ENCODE measurements at places on chromosomes 16 and 17.

DNA sequence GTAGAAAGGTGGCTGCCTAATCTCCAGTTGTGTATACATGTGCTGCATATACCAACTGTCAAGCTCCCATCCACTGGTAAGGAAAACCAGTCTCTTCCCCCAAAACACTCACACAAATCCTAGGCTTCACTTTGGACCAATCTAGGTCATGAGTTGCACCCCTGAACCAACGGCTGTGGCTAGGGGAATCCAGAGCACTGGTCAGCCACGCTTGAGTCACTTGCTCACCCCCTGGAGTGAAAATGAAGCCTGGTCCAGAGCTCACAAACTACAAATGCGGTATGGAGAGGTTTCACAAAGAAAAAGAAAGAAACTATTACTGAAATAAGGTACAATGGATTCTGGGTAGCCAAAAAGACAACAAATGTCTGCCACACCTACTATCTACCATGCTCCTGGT is 66.1 kb upstream of the NLK start:
- DNase-seq, result no peak

DNA sequence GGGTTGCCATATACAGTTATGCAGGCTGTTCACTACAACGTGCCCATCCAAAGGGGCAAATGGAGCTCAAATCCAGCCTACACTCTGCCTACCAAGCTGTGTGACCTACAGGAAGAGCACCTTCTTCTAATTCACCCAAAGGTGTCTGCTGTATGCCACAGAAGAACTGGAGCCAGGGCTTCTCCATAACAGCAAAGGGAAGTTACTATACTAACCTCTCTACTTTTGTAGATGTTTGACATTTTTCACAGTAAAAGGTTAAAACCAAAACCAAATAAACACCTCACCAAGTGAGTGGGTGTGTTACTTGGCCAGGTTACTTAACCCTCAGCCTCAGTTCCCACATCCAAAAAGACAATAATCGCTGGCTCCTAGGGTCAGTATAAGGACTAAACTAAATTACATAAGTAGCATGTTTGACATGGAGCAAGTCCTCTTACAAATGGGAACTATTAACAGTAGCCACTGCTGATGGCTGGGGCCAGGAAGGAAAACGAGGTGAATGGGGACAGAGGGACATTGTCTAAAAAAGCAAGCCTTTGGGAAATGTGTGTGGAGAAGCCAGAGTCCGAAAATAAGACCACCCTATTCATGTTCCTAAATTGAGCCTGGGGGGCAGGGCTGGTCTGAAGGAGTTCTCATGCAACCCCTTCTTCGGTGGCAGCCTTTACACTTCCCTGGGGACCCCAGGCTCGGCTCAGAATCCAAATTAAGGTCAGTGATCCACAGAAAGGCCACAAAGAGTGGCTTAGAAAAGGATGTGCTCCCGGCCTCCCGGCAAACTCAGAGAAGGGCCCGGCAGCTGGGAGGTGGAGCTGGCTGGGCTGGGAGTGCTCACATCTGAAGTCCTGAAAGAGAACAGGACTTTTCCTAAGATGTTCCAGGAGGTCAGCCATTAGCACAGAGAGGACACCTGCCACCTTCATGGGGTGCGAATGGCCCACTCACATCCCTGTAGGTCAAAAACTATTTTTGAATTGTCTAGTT is 13.5 kb downstream of the CUEDC1 start:
- no peak for DNase-seq

GRCh38 chr17:63498626-63499195 is 21.9 kb downstream of the ACE start:
- no peak for DNase-seq

- no peak for DNase-seq
Measured at GRCh38 chr17:73657473-73658116, 13.3 kb upstream of the SDK2 start.

All from CD8-positive, alpha-beta memory T cell (primary cell).